OCI-LY7 (cell line): ENCODE measurements at places on chromosomes 1 and 21. TPM values are rescaled to one million over a fixed set of nuclear protein-coding genes. Genes with fewer than 3 reads are reported as not detected.

The LINGO4 gene
- total RNA-seq: not detected in 2 replicates

The OR2L3 gene
- not detected in 2 replicates for total RNA-seq

The TCEA3 gene
- total RNA-seq: not detected in 2 replicates

The DRAXIN gene
- 0.11 and 0.15 TPM in 2 replicates for total RNA-seq
